ENCODE measurements at places on chromosomes 5 and 9. TPM values are rescaled to one million over a fixed set of nuclear protein-coding genes. Genes with fewer than 3 reads are reported as not detected.

ECM2 gene
- not detected for total RNA-seq

REXO4 gene
- total RNA-seq: 38.7 TPM

CD274 gene
- 16.2 TPM for total RNA-seq

GRCh38 chr5:98557916-98558315 is 215.5 kb upstream of the RGMB start:
- H3K27ac ChIP-seq: no peak overlapping the region
- no peaks in the 10 kb centered on the region for H3K36me3 ChIP-seq
- no peak for DNase-seq
- H3K4me1 ChIP-seq: no peaks in the 10 kb centered on the region
- no peaks in the 10 kb centered on the region for H3K27me3 ChIP-seq
- H3K4me3 ChIP-seq: no peak overlapping the region

Measured in CD4-positive, alpha-beta memory T cell (primary cell).